SK-N-MC (cell line): ENCODE measurements at places on chromosomes 12 and 14.

DNA sequence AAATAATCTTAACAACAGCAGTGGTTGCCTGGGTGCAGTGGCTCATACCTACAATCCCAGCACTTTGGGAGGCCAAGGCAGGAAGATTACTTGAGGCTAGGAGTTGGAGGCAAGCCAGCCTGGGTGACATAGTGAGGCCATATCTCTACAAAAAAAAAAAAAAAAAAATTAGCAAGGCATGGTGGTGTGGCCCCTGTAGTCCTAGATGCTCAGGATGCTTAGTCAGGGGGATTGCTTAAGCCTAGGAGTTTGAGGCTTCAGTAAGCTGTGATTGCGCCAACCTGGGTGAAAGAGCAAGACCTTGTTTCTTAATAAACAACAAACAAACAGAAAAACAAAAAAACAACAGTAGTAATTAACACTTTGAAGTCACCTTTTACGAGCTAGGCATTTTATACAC lies 642 bp upstream of the ACSM4 start:
- DNase-seq = no peak

DNA sequence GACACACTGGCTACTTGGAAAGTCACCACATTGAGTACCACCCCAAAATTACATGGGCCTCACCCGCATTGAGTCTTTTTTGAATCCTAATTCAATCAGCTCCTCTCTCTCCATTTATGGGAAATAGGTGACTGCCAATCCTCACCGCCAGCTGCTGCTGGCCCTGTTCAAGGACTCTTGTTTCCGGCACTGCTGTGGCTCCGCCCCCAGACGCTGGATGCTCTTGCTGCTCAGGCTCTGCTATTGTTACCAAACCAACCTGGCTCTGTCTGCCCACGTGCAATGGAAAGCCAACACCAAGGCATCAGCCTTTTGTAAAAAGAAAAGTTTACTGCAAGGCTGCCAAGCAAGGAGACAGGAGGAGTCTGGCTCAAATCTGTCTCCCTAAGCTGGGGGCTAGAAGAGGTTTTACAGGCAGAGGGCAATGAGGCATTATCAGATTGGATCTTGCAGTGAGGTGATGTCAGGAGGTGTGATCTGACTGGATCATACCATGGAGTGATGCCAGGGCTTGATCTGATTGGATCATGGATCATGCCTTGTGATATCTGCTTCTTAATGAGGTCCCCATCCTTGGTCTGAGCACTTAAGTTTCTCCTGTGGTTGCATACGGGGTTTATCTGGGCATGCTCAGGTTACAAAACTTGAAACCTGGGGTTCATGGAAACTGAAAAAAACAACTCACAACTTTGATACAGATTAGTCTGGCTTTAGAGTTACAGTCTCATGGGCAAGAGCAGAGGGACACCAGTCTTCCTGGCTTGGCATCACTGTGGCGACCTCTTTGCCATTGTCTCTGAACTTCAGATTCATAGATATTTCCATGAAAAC lies 117.1 kb upstream of the SLC35F4 start:
- no peak for DNase-seq

DNA sequence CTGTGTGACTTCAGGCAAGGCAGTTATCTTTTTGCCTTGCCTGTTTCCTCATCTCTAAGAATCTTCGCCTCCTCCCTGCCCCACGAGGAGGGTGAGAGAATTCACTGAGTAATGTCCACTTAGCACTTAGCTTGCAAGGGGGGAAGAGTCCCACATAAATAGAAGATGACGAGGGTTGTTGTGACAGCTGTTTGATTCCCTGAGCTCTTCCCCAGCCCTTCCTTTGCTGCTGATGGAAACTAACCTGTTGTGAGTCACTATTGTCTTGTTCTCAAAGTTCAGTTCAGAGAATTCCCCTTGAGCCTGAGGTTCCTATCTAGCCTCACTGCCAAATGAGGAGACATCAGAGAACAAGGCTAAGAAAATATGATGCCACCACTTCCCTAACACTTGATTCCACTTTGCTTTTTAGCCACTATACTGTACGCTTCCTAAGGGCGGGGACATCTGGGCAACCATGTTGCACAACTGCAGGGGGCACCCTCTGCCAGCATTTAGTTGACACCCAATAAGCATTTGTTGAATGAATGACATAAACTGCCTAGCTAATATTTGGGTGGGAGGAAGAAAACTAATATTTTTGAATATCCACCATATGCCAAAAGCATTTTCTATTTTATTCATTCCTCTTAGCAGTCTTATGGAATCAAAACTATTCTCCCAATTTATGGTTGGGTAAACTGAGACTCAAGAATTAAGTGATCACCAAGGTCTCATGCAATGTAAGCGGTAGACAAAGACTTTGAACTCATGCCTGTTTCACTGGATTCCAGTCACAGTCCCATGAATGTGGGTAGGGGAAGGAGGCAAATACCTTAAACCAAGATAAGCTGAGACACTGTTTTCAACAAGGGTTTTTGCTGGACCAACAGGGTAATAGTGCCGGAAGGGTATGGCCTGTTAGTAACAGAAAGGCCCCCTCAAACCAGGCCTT lies 77.6 kb downstream of the ZFP36L1 start:
- no peak for DNase-seq

GRCh38 chr12:112503512-112503911 lies 84.8 kb downstream of the PTPN11 start:
- DNase-seq = no peak

DNA sequence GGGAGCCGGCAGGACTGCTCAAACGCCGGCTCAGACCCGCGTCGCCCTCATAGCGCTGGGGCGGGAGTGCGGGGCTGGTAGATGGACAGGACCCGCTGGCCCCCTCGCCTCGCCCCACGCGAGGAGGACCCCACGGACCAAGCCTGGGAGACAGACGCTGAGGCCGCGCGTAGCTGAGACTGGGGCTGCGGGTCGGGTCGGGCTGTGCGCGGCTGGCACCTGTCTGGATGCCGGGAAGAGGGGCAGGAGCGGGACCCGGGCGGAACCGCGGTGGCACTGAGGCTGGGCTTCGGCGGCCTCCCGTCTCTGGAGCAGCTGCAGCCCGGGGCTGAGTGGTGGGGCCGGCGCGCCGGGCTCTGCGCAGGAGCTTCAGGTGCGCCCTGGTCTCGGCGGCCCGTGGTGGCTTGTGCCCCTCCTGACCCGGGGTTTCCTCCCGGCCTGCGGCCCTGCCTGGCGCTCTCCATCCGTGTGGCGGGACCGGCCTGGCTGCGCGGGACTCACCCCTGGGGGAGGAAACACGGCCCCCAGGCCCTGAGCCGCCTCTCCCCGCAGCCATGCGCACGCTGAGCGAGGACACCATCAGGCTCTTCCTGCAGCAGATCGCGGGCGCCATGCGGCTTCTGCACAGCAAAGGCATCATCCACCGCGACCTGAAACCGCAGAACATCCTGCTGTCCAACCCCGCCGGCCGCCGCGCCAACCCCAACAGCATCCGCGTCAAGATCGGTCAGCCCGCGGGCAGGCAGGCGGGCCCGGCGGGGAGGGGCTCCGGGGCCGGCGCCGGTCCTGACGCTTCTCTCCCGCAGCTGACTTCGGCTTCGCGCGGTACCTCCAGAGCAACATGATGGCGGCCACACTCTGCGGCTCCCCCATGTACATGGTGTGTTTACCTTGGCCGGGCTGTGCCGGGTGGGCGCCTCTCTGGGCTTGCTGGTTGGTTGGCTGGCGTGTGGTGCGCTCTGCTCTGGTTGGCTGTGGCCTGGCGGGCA lies 14.0 kb downstream of the ULK1 start:
- no peak for DNase-seq

- DNase-seq = no peak
These were observed 368.4 kb downstream of the ATP23 start for GRCh38 chr12:58309806-58310205.

DNA sequence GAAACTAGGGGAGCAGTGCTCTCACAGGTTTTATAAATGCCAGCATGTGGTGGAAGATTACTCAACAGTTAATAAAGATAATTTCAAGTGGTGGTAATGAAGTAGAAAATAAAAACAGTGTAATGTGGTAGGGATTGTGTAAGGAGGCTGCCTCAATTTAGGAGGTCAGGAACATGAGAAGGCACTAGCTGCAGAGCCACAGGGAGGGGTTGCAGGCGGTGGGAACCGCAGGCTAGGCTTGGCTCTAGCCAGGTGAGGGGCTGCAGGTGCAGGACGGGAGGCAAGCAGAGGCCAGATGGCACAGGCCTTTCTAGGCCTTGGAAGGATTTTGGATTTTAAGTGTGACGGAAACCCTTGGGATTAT lies 768 bp downstream of the METTL25 start:
- no peak for DNase-seq

- DNase-seq = no peak
These were observed 16.3 kb downstream of the GXYLT1 start for GRCh38 chr12:42128327-42128726.

DNA sequence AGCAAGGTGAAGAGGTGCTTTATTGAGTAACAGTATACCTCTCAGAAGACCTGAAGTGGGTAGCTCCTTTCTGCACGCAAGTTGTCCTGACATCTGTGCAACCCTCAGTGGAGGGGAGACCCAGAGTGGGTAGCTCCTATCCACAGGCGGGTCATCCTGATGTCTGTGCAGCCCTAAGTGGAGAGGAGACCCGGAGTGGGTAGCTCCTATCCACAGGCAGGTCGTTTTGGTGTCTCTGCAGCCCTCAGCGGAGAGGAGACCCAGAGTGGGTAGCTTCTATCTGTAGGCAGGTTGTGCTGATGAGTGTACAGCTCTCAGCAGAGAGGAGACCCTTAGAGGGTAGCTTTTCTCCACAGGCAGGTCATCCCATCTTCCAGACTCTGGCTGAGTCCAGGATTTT lies 45.1 kb upstream of the PRPF39 start:
- no peak for DNase-seq

DNA sequence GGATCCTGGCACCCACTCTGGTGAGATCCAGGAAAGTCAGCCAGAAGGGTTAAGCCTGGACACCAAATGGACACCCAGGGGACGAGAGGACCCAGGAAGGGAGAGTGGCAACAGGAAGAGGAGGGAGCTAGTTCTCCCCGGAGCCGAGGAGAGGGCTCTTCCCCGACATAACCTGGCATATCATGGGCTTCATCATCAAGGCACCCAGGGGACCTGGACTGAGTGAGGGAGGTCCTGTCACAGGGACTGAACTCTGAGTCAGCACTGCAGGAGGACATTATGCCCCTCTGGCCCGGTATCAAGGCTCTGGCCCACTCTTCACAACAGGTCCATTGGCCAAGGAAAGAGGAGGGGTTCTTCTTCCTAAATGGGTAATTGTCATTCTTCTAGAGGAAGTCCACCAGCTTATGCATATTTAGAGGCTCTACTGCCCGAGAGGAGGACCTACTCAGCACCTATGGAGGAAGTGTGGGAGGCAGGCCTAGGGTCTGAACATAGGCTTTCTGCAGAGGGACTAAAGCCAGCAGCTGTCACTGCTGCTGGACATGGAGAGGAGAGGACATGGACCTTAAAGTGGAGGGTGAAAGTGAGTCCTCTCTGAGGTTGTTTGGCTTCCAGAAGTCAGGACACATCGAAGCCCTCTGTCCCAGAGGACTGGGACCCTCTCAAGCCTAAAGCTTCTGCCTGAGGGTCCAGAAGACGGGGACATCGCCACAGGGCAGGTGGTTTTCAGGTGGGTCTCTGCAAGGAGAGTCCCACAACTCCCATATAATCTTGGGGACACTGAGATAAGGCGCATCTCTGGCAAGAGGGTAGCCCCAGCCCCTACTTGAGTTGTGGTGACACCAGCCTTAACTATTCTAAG lies 18.6 kb downstream of the ISCA2 start:
- DNase-seq = no peak

- no peak for DNase-seq
These were observed 178.8 kb downstream of the EXOC5 start for GRCh38 chr14:57089901-57090300.

DNA sequence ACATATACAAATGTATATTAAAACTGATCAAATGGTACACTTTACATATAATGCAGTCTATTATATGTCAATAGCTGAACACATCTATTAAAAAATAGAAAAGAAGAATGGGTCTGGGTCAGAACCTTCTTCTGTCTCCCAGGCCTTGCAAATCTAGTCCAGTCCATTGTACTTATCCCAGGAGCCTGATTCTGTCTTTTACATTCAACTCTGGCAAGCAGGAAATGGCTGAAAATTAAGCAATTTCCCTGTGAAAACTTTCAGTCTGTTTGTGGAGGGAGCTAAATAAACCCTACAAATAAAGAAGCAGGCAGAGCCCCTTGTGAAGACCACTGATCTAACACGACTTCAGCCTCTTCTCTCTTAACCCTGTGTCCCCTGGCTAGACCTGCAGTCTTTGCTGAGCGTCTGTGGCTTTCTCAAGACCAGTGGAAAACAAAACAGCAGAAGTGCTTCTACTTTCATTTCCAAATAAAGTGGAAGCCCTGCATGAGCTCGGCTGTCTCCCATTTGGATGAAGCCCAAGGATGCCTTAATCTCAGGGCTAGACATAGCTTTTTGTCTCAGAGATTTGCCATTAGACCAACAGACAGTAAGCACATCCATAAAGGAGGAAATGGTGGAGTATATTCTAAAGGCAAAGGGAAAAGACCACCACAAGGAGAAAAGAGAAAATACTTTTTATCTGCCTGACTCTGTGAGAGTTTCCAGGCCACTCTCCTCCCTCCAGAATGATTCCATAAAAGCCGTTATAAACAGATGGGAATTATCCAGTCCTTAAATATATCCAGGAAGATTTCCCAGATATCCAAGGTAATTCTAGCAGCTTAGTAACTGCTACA lies 48.2 kb downstream of the CRACR2A start:
- no peak for DNase-seq
